HFFc6 (cell line): ENCODE measurements at places on chromosomes 12 and 14. TPM values are rescaled to one million over a fixed set of nuclear protein-coding genes. Genes with fewer than 3 reads are reported as not detected.

- DNase-seq, result no peak
- no peaks in the 10 kb centered on the region for H3K4me1 ChIP-seq
- no peak overlapping the region for H3K27ac ChIP-seq
- peaks cover 4% of the 10 kb centered on the region; the same call in 1 of the 2 replicates for H3K36me3 ChIP-seq
- no peaks in the 10 kb centered on the region for H3K27me3 ChIP-seq
- no peak overlapping the region for H3K4me3 ChIP-seq
These were observed 16.2 kb upstream of the IGF1 start for GRCh38 chr12:102496591-102496990.

DNA sequence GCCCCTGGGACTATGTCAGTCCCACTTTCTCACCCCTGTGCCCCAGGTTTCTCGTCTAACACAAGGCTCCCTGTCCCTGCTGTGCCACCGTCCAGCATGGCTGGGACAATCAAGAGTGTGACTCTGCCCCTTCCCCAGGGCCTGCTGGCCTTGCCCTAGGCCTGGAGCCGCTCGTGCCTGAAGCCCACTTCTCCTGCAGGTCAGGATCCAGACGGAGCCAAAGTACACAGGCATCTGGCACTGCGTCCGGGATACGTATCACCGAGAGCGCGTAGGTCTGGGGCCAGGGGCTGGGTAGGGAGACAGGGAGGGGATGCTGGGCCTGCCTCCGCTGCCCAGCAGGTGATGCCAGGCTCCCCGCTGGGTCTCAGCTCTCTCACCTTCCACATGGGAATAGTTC lies 2.8 kb downstream of the SLC25A47 start:
- no peak overlapping the region for H3K4me3 ChIP-seq
- H3K36me3 ChIP-seq, result no peaks in the 10 kb centered on the region
- no peak overlapping the region for H3K27ac ChIP-seq
- H3K27me3 ChIP-seq, result peaks cover 9% of the 10 kb centered on the region
- DNase-seq, result no peak

DNA sequence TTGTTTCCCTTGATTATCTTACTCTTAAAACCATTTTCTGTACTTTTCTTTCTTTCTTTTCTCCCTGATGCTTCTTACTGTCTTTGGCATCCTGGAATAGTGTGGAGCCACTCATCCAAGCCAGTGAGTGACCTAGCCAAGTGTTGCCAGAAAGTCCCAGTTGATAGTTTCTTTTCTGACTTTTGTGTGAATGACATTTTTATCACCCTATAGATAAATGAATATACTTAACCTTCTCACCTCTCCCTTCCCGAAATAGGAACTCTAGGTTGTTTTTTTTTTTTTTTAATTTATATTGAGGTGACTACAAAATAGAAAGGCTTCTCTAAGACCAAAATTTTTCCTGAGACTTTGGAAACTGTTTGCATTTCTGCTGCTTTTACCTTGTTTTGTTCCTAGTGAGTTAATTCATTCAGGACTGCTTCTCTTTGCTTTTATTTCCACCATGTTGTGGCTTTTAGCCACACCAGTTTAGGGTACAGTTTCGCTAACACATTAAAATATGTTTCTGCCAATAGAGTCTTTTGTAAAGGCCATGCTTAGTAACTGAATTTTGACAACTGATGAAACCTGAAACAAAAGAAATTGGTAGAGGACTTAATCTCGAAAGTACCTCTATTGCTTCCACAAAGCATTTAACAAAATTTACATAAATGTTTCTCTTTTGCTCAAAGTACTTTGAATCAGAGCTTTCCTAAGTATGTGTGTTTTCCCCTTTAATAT lies 194.6 kb downstream of the ERC1 start:
- H3K27me3 ChIP-seq, result no peaks in the 10 kb centered on the region; the same call in 1 of the 2 replicates
- H3K36me3 ChIP-seq, result peaks cover 39% of the 10 kb centered on the region
- no peak for DNase-seq
- peaks cover 64% of the 10 kb centered on the region for H3K4me1 ChIP-seq

GRCh38 chr12:16613199-16613598 lies 7.2 kb upstream of the LMO3 start:
- no peaks in the 10 kb centered on the region; the same call in 1 of the 2 replicates for H3K27me3 ChIP-seq
- no peak overlapping the region for H3K4me3 ChIP-seq
- no peak for DNase-seq
- peaks cover 58% of the 10 kb centered on the region for H3K4me1 ChIP-seq

GRCh38 chr14:20623798-20624197 lies 17.7 kb downstream of the OR6S1 start:
- H3K27me3 ChIP-seq, result peaks cover 27% of the 10 kb centered on the region
- no peaks in the 10 kb centered on the region for H3K36me3 ChIP-seq
- no peak overlapping the region for H3K4me3 ChIP-seq
- H3K27ac ChIP-seq, result no peak overlapping the region
- peaks cover 45% of the 10 kb centered on the region for H3K4me1 ChIP-seq
- DNase-seq, result no peak

Gene SLCO1A2
- not detected in 3 replicates for total RNA-seq

Gene CLEC9A
- total RNA-seq, result not detected in 3 replicates

Gene TPPP2
- not detected in 3 replicates for total RNA-seq

Gene CCDC85C
- 23.4 to 40.8 TPM (median 32.0 TPM) in 3 replicates for total RNA-seq
